ENCODE measurements at places on chromosomes 16 and 17.

DNA sequence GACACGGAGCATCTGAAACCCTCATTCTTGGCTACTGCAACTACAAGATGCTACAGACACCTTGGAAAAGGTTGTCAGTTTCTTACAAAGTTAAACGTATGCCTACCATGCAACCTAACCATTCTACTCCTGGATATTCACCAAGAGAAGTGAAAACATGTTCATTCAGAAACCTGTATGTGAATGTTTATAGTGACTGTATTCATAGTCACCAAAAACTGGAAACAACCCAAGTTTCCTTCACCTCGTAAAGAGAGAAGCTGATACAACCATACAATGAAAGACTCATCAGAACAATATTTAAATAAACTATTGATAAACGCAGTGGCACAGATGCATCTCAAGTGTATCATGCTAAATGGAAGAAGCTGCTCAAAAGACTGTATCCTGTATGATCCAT is 55.4 kb upstream of the CHMP6 start:
- DNase-seq, result no peak

- no peak for DNase-seq
These were observed 21.6 kb upstream of the MSI2 start for GRCh38 chr17:57234739-57235092.

DNA sequence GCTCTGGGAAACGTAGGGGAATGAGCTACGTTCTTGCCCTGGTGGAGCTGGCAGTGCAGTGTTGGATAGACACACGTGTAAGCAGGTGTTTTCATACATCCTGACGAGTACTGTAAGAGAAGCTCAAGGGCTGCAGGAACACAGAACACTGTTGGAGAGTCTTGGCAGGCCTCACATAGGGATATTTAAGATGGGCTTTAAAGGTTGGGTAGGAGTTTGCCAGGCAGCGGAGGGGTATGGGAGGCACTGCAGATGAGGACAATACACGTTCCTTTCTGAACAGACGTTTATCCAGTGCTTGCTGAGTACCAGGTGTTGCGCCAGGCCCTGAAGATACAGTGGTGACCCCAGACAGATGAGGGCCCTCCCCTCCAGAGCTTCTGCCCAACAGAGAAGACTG is 6.3 kb downstream of the KDM8 start:
- no peak for DNase-seq

GRCh38 chr17:4899341-4900230 is at the start of gene C17orf107:
TSS of gene C17orf107 (plus strand) at chr17:4899536. CDS start at chr17:4899763, 227 bp downstream.
- peak; percentile 95 for DNase-seq

DNA sequence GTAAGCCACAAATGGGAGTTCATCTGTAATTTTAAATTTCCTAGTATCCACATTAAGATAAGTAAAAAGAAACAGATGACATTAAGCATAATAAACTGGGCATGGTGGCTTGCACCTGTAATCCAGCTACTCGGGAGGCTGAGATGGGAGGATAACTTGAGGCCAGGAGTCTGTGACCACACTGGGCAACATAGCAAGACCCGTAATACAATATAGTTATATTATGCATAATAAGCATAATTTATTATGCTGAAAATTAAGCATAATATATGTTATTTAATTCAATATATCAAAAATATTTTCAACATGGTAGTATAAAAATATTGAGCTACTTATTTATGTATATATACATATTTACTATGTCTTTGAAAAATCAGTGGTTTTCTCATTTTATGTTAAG is 48.2 kb downstream of the RNF135 start:
- DNase-seq, result no peak

GRCh38 chr17:76947309-76947708 is 79.1 kb downstream of the MGAT5B start:
- DNase-seq, result no peak

GRCh38 chr17:76255801-76256429 is 9.2 kb upstream of the UBALD2 start:
- DNase-seq, result no peak

- DNase-seq, result no peak
These were observed 19.1 kb upstream of the NCBP3 start for GRCh38 chr17:3865176-3865575.

GRCh38 chr17:13749891-13750235 is 148.1 kb upstream of the HS3ST3A1 start:
- DNase-seq, result no peak

- peak; percentile 59 for DNase-seq
These were observed 102.6 kb downstream of the ZNF778 start for GRCh38 chr16:89319886-89320781.

DNA sequence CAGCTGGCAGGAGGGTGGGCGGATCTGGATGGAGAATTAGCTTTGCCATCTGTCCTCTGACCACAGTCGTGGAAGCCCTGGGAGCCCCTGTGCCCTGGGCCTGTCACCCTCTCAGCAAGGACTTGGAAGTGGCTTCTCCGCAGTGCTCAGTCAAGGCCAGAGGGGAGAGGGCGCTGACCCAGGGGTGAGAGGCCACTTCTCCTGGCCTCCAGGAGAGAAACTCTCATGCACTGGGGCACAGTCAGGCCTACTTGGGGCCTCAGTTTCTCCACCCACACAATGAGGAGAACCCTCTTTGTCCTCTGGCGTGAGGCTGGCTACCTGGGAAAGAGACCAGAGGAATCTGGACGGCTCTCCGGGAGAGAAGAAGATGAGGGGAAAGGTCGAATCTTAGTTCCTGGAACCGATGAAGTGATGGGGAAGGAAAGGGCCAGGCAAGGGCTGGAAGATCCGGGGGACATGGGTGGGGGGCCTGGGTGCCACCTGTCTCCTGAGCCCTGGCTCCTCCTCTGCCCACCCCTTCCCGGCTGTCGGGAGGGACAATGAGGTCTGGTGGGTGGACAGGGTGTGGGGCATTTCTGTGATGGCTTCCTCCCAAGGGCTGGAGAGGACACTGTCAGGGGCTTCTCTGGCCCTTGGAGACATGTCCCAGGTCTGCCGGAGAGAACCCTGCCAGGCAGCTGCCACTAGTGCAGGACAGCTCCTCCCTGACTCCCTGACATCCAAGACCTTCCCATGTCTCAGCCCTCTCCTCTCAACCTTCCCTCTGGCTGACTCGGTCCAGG is 9.0 kb upstream of the ARHGAP27 start:
- no peak for DNase-seq

DNA sequence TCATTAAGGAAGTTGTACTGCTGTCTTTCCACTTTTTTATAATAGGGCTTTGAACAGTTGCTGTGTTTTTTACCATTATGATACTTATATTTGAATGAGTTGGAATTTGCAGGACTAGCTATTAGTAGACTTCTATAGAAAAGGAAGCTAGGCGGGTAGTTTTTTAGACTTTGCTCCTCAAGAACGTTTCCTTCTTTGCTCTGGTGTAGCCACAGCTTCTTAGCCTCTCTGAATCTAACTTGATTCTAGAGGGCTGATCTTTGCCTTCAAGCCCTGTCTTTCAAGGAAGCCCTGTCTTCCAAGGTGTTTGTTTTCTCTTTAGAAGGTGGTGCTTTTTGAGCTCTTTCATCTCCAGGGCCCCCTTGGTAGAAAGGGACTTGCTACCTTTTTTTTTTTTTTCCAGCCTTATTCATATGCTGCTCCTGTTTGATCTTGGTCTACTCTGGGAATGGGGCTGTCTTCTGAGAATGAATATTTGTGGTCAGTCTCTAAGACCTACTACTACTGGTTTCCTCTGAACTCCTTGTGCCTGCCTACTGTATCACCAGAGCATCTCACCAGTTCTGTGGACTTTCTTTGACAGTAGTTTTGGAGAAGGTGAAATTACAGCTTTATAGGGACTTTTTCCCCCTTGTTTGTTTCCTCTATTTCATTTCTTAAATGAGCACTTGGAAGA is 52.3 kb upstream of the RASL10B start:
- no peak for DNase-seq

DNA sequence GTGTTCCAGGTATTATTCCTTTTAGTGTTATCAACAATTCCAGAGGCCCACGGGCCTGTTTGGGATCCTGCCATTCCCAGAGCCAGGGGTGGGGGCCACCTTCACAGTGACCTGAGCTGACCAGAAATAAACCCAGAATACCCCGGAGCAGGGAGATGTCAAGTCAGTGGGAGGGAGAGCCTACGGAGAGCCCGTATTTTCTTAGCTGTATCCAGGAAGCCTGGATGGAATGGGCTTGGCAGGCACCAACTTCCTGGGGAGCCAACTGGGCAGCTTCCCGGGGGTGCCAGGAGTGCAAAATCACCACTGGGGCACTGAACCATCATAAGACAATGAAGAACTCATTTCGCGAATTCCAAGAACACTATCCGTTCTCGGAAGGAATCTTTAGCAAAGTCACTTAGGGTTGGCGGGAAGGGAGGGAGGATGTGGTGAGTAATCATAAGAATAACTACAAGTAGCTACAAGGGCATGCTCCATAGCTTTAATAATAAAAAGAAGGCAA is 13.2 kb upstream of the MRTFB start:
- no peak for DNase-seq

DNA sequence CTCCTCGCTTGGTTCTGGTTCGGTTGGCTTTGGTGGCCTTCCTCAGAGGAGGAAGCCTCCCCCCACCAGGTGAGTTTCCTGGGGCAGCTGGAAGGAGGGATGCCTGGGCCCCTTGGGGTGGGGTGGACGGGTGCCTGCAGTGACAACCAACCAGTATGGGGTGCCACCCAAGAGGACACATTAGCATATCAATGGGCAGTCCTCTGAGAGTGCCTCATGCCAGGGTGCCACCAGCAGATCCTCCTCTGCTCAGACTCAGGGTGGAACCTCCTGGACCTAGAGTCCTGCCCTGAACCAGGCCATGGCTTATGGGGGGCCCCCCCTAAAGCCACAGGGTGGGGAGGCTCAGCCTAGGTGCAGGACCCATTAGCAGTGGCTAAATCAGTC is 2.7 kb downstream of the PPP1R1B start:
- no peak for DNase-seq

DNA sequence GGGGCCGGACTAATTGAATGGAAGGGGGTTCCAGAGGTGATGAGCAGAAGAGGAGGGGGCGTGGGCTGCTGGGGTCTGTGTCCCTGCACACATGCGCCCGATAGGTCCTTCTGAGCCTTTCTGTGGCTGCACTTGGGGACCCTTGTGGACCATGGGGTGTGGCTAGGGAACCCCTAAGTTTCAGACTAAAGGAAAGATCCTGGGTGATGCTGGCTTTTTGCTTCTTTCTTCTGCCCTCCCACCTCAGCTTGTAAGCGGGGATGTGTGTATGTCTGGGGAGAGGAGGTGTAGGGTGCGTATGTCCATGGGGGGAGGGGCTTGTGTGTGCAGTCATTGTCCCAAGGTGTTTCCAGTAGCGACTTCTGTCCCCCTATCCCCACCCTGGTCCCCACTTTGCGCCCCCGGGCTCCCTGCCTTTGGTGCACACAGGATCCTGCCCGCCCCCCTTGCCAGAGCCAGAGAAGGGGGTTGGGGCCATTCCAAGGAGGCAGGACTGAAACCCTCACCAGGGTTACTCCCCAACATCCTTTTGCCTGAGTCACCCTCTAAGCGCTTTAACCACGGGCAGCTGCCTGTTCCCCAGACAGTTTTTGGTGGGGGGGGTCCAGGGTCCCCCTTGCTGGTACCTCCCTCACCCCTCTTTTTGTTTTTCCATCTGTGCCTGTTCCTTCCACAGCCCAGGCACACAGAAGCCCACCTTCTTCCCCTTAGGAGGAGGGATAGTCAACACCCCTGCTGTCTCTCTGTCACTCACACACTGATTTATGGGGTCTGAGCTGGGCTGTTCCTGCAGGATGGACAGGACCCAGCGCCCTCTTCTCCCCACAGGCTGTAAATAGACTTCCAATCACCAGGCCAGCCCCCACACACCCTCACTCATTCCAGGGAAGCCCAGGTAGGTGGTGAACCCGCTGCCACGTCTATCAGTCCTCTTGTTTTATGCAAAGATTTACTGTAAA is 83.2 kb downstream of the ARHGAP23 start:
- DNase-seq, result no peak

DNA sequence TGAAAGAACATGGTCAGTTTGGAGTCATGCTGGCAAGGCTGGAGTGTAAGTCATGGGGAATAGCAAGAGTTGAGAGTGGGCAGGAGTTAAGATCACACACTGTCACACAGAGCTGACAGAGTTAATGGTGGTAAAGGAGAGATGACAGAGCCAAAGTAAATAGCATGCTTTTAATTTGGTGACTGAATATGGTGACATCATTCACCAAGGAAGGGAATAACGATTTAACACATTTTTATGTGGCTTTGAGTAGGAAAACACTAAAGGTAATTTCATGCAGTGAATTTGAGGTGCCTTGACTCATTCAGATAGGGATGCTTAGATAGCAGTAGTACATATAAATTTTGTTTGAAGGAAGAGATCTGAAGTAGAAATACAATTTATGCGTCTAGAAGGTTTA is 42.1 kb downstream of the SYNRG start:
- DNase-seq, result no peak

All from stimulated activated CD4-positive, alpha-beta T cell treated with anti-CD3 and anti-CD28 coated beads, Interleukin-4, amount 100 ng/mL, for 24 hours (primary cell).